Heart left ventricle (tissue), 16 donors: ENCODE measurements at places on chromosomes 7 and 10. TPM values are rescaled to one million over a fixed set of nuclear protein-coding genes. Genes with fewer than 3 reads are reported as not detected.

The FAM13C gene
- 3.6 TPM for total RNA-seq

The CALHM3 gene
- total RNA-seq: not detected

DNA sequence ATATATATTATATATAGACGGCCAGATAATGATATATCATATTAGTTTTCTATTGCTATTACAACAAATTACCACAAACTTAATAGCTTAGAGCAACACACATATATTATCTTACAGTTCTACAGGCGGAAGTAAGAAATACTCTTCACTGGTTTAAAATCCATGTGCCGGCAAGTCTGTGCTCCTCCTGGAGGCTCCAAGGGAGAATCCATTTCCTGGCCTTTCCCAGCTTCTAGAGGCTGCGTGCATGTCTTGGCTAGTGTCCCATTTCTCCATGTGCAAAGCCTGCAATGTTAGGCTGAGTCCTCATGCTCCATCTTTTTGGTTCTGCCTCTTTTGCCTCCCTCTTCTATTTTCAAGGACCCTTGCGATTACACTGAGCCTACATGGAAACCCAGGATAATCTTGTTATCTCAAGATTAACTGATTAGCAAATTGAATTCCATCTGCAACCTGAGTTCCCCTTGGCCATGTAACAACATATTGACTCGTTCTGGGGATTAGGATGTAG lies 23.9 kb upstream of the PNLIPRP3 start:
- no peak for DNase-seq

DNA sequence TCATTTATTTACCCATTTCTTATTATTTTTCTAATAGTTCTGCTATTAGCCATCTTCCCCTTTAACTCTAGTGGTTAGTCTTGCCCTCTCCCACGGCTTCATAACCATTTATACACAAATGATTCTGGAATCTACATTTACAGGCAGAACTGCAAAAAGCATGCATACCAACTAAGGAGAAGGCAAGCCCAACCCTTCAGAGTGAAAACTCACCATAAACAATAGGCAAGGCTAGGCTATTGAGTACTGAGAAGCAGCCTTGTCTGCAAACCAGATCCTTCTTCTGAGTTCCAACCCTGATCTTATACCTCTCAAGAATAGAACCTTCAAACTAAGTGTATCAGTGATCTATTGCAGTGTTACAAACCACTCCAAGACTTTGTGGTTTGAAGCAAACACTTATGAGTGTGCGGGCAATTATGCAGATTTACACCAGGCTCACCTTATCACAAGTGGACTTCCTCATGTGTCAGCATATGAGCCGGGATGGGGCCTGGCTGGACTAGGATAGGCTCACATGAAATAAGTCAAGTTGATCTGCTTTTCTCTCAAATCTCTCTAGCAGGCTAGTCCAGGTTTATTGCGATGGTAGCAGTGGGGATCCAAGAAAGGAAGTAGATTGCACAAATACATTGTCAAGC lies 896.9 kb upstream of the PHF14 start:
- DNase-seq: no peak
